ENCODE measurements at places on chromosomes 16 and 17. TPM values are rescaled to one million over a fixed set of nuclear protein-coding genes. Genes with fewer than 3 reads are reported as not detected.

GRCh38 chr17:61002316-61002736 lies 324.7 kb downstream of the BCAS3 start:
- no peak for DNase-seq

DNA sequence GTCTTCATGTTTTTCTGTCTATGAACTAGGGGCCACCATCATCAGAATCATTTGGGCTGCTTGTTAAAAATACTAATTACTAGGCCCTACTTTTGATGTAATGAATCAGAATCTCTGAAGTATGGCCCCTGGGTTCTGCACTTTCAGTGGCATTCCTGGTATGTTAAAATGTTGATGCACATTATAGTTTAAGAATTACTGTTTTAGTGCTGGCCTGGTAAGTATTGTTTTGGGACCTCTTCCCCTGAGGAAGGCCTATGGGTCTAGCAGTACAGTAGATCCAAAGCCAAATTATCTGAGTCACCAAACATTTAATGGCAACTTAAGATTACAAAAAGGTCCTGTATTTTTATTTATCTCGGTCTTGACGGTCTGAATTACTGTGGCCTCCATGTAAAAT lies 58.8 kb downstream of the AP2B1 start:
- no peak for DNase-seq

- DNase-seq = no peak
Measured at GRCh38 chr16:58018803-58019202, 6.8 kb upstream of the MMP15 start.

DNA sequence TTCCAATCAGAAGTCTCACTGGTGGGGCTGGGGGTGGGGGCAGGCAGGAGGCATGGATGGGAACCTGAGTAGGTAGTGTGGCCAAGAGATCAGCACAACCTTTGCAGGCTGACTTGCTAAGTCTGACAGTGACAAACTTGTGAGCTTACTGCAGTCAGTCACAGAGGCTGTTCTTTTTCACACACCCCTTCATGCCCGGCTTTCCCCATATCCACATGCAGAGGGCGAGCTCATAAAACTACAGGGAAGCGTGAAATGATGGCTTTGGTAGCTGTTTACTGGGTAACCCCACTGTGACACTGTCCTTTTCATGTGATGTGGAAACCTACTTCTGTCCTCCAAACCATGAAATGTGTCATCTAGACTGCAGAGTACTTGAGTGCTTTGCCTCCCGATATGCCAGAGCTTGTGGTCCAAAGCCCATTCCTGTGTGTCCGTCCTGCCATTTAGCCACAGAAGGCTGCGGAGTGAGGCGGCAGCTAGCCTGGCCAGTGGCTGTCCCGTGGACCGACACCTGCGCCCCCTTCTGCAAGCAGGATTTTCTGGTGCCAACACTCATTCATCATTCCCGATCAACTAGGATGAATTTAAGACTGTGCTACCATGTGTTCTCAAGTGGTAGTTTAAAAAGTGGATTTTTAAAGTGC lies 9.8 kb downstream of the GEMIN4 start:
- DNase-seq = no peak

DNA sequence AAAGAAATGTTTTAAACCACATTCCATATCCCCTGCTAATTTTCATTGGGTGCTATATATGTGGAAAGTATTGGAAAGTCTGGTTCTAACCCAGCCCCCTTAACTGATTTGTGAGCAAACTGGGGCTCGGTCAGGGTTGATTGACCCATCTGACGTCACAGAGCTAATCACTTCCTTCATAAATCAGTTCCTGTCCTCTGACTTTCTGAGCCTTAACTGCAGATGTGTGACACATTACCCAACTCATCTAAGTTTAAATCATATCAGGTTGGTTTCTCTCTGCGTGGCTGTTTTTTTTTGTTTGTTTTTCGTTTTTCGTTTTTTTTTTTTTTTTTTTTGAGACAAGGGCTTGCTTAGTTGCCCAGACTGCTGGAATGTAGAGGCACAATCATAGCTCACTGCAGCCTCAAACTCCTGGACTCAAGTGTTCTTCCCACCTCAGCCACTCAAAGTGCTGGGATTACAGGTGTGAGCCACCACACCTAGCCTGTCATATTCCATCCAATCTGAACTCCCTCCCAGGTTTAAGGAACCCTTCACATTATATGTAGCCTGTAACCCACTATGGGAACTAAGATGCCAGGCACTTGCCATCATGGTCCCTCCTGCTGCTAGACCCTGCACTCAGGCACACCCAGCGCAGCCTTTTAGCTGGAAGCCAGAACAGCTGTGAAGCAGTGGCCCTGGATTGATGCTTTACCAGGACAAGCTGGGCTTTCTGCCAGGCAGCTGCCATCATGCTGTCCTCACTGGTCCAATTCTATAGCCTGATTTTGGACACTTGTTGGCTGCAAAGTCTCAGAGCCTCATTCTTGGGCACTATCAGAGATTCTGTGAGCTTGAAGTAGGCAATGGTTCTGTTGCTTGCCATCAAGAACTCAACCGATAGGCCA lies 6.9 kb upstream of the BPTF start:
- DNase-seq = no peak

GRCh38 chr17:21368545-21369246 lies 7.5 kb upstream of the KCNJ12 start:
- DNase-seq = no peak

- DNase-seq = peak; percentile 27
Measured at GRCh38 chr17:7046127-7046724, 2.3 kb upstream of the SLC16A11 start.

GRCh38 chr17:68035131-68035522 lies 408 bp upstream of the KPNA2 start:
- DNase-seq = peak; percentile 93

GRCh38 chr17:56351675-56352074 lies 198.4 kb downstream of the ANKFN1 start:
- DNase-seq = no peak

- DNase-seq = no peak
Measured at GRCh38 chr16:30060836-30061554, 4.6 kb upstream of the ALDOA start.

GRCh38 chr17:51180486-51180885 lies 14.3 kb downstream of the NME2 start:
- DNase-seq = no peak

DNA sequence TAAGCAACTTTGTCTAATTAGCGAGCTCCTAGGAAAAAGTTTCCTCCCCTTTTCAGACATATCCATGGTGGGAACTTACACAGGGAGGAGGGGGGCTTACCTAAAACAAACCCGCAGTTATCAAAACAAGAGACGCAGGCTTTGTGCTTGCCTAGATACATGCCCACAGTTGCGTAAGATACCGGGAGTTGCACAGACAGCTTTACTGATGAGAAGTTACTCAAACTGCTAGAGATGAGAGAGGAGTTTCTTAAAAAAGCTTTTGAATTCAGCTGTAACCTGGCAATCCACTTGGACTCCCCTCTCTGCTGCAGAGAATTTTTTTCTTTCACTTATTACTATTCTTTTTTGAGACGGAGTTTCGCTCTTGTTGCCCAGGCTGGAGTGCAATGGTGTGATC lies 6.8 kb upstream of the ZP2 start:
- DNase-seq = no peak

GRCh38 chr16:68166264-68166663 lies 69.7 kb downstream of the ESRP2 start:
- no peak for DNase-seq

- DNase-seq = no peak
Measured at GRCh38 chr16:79784007-79784406, 183.5 kb upstream of the MAF start.

GRCh38 chr16:1938316-1938715 lies 4.7 kb downstream of the MSRB1 start:
- no peak for DNase-seq

DNA sequence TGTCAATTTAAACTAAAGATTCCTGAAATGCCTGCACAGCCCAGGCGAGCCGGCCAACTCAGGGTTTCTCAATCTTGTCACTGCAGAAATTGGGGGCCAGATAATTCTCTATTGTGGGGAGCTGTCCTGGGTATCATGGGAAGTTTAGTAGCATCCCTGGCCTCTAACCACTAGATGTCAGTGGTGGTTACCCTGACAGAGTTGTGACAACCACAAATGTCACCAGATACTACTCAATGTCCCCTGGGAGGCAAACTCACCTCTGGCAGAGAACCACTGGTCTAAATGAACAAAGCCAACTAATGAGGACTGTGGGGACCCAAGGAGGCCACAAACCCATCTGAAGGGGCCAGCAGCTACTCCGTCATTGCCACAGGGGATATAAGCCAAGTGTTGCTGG lies 90.9 kb downstream of the MYH11 start:
- peak; percentile 19 for DNase-seq

GRCh38 chr16:56289416-56289815 lies 98.1 kb downstream of the GNAO1 start:
- no peak for DNase-seq

DNA sequence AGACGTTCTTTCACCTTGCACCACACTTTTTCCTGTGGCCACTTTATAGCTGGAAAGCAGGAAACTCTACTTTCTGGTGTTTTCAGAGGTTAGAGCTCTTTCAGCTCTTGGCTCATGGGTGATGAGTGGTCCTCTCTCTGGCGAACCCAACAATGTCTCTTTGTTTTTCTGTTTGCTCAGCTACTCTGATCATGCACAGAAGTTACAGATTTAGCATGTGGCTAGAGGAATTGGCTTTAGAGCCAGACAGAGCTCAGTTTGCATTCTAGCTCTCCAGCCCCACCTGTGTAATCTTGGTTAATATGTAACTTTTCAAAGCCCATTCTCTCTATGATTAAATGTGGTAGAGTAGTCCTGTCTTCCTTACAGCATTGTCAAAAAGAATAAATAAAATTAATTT lies 225.2 kb downstream of the HAPSTR1 start:
- no peak for DNase-seq

DNA sequence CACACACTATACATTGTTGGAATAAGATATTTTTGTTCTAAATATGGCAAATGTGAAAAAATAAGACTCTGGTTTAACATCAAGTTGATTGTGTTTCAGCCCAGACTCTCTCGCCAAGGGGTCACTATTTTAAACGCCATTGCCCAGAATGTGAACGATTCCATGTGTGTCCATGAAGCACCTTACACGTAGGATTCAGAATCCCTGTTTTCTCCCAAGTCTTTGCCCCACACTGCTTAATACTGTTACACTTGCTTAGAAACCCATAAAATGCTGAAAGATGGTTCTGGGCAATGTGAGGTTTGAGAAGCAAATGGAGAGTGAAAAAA lies 7.7 kb downstream of the HS3ST3B1 start:
- DNase-seq = no peak

- no peak for DNase-seq
Measured at GRCh38 chr17:29613856-29614255, 8.9 kb downstream of the CORO6 start.

DNA sequence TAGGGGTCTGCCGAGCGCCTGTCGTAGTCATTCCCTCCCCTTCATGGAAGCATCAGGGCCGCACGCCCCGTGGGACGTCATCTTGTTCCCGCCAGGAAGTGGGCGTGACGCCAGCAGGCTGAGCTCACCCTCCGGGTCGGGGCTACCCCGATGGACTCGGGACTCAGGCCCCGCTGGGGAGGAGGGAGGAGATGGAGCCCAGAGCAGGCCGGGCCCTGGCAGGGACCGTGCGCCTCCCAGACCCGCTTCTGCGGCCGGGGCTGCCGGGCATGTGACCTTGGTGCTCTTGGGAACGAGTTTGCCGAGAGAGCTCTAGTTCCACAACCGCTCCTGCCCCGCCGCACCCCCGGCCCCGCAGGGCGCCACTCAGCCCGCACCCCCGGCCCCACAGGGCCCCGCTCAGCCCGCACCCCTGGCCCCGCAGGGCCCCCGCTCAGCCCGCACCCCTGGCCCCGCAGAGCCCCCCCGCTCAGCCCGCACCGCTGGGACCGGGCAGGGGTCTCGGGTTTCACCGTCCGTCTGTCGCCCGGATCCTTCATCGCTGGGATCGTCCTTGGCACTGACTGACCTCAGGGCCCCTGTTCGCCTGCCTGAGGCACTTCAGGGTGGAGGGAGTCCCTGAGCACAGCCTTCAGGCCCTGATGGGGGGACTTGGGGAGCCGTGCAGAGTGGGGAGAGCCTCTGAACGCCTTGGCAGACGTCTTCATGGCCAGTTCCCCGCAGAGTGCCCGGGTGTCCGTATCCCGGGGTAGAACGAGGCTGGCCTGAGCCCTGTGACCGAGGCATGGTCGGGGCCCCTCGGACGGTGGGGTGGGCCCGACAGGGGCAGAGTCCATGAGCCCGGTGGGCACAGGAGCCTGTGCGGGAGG lies 5.8 kb downstream of the CACNA1H start:
- no peak for DNase-seq

GRCh38 chr16:85909932-85910853 lies 11.2 kb downstream of the IRF8 start:
- DNase-seq = no peak

- peak; percentile 36 for DNase-seq
Measured at GRCh38 chr16:79081297-79082066, 519.1 kb downstream of the MAF start.

- DNase-seq = no peak
Measured at GRCh38 chr17:40108970-40109824, 8.8 kb upstream of the NR1D1 start.

DNA sequence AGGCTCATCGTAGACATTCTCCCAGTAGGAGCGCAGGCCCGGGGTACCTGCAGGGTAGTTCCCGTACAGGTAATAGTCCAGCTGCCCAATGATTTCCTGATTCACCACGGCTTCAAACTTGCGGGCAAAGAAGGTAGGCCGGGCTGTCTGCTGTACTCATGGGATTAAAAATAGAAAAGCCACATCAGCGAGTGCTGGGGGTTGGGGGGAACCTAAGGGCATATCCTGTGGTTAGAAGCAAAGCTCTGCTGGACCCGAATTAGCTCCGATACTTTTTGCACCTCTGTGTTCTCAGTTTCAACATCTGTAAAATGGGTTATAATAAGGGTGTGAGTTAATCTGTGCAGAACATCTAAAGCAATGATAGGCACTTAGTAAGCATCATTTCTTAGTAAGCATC lies 336.2 kb downstream of the XYLT1 start:
- DNase-seq = no peak

- no peak for DNase-seq
Measured at GRCh38 chr16:53717577-53717976, 13.6 kb downstream of the FTO start.

- DNase-seq = no peak
Measured at GRCh38 chr17:18071751-18072150, 16.0 kb upstream of the DRG2 start.

Gene KCNJ12
- total RNA-seq = not detected

Gene SLC13A2
- total RNA-seq = not detected

Gene DCUN1D3
- 7.7 TPM for total RNA-seq

Gene SEZ6
- total RNA-seq = not detected

Gene UMOD
- not detected for total RNA-seq

Gene KRTAP2-1
- total RNA-seq = not detected

Gene SAMD14
- 0.66 TPM for total RNA-seq

Gene ZDHHC1
- 0.76 TPM for total RNA-seq

Gene SPG7
- total RNA-seq = 63.1 TPM

Gene MRPL38
- 161 TPM for total RNA-seq

Gene CLEC3A
- total RNA-seq = not detected

Gene UNC13D
- 156 TPM for total RNA-seq

Gene CHAD
- total RNA-seq = not detected

Gene KCTD19
- total RNA-seq = 2.2 TPM

Gene IL32
- 1,056 TPM for total RNA-seq
